ENCODE measurements at places on chromosomes 11 and 22.

DNA sequence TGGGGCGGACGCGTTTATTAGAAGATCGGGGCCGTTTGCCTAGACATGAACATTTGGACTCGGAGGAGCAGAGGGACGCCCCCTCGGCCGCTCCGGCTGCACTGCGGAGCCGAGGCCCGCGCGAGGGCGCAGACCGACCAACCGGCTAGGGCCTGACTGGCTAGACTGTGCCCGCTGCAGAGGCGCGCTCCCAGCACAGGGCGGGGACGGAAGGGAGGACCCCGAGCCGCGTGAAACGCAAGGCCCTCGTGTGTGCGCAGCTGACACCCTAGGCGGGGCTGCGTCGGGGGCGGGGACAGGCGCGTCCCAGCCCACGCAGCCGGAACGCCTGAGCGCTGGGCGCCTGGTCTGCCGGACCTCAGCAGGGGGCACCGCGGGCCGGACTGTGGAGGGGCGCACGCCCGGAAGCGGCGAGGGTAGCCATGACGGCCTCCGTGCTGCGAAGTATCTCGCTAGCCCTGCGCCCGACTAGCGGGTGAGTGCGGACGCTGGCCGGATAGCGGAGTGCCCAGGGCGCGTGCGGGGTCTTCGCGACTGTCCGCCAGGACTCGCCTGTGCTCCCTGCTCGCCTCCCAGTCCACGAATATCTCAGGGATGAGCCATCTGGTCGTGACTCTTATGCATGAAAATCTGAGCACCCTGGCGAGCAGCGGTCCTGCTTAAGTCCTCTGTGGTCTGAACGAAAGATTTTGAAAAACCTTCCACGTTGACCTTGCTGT lies at the start of gene MRPL40:
Gene MRPL40, plus strand, starts transcription at position 413 of the 719 bp plus-strand sequence. Its CDS starts 10 bp downstream, at position 423.
- DNase-seq, result peak; percentile 89

- DNase-seq, result no peak
Observed at GRCh38 chr22:46674906-46675305, 54.7 kb downstream of the GRAMD4 start.

- DNase-seq, result no peak
Observed at GRCh38 chr11:19445771-19446170, 205.0 kb upstream of the E2F8 start.

- no peak for DNase-seq
Observed at GRCh38 chr22:45832180-45832579, 144.8 kb downstream of the WNT7B start.

DNA sequence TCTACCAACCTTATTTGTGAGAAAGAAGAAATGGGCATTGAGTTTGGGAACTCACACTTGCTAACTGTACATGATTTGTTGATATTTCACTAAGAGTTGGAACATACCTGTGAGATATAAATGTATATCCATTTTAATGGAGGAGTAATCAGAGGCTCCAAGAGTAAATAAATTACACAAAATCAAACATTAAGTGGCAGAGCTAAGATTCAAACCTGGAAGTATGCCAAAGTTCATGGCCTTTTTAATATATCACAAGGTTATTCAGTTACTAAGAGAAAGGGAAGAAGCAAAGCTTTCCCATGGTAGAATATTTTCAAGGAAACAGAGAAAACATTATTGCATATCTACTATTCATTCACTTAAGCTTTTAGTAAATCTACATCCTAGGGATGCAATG lies 1641.1 kb downstream of the FAM181B start:
- no peak for DNase-seq

All from stimulated activated CD4-positive, alpha-beta T cell treated with anti-CD3 and anti-CD28 coated beads, Interleukin-1b, Interleukin-23, amount 100 ng/mL, for 4 hours (primary cell).